ENCODE measurements at places on chromosomes 1 and 21.

GRCh38 chr1:45359882-45360513, 19.8 kb upstream of the MUTYH start:
- DNase-seq, result no peak

DNA sequence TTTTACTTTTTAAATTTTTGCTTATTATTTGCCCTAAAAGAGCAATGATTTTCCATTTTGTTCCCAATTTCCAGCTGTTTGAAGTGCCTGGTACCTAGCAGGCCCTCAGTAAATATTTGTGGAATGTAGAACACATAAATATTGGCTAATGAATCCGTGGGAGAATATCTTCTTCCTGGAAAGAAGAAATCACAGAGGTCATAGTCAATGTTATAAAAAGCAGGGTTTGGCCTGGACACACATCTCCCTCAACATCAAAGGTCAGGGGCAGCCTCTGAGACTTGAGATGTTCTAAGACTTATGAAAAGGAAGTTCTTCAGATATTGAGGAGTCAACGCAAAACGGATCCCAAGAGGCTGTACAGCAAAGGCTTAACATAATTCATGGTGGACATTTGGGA, 358.1 kb downstream of the HHAT start:
- no peak for DNase-seq

- DNase-seq, result no peak
These were observed 19.9 kb upstream of the LPAR3 start for GRCh38 chr1:84912726-84913554.

GRCh38 chr1:55640708-55641473, 425.7 kb upstream of the USP24 start:
- no peak for DNase-seq

- DNase-seq, result no peak
These were observed 6.9 kb upstream of the S100A2 start for GRCh38 chr1:153572569-153573015.

GRCh38 chr21:38439426-38439825, 58.9 kb downstream of the ERG start:
- no peak for DNase-seq

- DNase-seq, result no peak
These were observed 6.6 kb downstream of the SDC3 start for GRCh38 chr1:30901798-30902581.

GRCh38 chr1:196877964-196878363, 9.9 kb upstream of the CFHR4 start:
- no peak for DNase-seq

DNA sequence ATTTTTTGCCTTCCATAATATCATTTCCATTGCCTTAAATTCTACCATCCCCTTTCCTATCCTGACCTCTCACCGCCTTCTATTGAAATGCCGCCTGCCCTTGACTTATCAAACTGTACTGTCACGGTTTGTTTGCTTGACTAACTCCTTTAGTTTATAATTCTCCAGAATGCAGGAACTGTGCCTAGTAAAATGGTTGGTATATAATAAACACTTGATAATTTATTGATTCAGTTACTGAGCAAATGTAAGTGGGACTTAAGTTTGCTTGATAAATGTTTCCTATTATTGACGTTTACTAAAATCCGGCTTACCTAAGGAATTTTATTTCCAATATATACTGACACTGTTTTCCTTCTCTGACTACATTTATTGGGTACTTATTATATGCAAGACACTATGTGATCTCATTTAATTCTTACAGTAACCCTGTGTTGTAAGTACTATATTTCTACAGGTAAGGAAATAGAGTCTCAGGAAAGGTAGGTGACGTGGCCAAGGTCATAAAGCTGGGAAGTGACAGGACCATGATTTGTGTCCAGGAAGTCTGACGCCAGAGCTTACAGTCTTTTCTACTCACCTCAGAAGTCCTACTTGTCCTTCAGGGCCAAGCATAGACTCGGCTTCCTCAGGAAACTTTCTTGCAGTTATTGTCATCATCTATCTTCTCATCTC, 35.7 kb downstream of the DPT start:
- no peak for DNase-seq

DNA sequence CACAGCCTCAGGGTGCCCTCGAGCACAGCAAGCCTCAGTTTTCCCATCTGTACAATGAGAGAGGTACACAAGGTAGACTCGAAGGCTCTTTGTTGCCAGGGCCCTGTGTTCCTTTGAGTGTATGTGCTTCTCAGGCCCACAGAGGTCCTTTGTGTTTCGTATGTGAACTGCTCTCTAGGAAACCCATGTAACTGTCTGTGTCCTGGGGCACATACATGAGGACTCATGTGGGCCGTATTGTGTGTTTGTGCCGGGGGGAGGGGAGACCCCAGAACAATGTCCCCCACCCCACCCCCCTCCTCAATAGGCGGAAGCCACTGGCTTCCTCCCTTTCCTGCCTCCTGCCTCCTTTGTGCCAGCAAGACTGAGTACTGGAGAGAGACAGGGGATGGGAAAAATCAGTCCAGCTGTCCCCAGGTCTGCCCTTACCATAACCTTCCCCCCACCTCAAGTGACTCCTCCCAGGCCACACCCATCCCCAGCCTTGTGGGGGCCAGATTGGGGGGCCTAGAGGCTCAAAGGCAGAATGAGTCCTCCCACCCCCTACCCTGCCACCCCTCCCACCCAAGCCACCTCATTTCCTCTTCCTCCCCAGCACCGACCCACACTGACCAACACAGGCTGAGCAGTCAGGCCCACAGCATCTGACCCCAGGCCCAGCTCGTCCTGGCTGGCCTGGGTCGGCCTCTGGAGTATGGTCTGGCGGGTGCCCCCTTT, at the start of gene TIE1:
Gene TIE1 (plus strand): TSS at position 605 of the 717 bp plus-strand sequence. CDS start 90 bp downstream, at position 695.
- no peak for DNase-seq

GRCh38 chr1:25123551-25123950, 108.8 kb downstream of the SYF2 start:
- no peak for DNase-seq

DNA sequence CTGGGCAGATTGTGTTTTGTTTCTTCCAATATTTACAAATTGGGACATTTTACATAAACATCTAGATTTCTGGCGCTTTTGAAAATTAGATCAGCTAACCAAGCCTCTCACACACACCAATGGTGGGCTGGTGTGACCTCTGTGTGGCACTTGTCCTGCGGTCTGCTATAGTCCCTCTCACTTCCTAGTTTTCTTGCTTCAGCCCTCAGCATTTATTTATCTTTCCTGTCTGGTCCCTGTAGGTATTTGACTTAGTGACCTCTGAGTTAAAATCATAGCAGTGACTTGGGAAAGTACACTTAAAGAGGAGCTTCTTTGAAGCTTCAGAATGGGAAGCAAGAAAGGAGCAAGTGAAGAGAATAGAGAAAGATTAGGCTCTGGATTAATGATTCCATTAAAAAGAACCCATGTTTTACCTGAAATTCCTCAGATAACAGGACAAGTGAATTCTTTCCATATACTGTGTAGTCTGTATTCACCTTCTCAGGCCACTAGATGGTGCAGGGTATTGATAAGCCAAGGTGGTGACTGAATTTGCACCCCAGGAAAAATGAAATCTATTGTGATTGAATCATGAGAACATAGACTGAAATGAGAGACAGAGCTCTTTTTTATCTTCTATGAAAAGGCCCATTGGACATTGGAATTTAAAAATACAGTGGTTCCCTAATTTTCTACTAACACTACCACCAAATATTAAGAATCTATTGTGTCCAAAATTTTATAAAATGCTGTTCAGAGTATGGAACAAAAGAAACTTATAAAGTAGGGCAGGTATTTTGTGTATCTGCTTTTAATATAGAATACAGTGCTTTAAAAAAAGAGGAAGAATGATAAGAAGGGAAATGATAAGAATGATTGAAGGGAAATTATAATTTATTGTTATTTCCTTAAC, 7.1 kb upstream of the DIPK1A start:
- no peak for DNase-seq

DNA sequence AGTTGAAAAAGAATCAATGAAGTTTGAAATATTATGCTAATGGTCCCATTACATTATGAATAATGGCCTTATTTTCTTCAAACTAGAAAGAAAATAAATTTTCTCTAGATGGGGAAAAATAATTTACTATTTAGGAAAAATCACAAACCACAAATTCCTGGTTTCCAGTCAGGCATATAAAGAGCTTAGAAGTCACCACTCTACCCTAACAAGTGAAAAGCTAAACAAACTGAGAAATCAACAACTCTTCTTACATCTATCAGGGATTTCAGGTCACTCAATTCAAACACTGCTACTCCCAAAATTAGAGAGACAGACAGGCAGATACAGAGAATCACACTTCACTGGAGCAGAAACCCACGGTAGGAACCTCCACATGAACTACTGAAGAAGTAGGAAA, 82.1 kb upstream of the LRRC7 start:
- DNase-seq, result no peak

DNA sequence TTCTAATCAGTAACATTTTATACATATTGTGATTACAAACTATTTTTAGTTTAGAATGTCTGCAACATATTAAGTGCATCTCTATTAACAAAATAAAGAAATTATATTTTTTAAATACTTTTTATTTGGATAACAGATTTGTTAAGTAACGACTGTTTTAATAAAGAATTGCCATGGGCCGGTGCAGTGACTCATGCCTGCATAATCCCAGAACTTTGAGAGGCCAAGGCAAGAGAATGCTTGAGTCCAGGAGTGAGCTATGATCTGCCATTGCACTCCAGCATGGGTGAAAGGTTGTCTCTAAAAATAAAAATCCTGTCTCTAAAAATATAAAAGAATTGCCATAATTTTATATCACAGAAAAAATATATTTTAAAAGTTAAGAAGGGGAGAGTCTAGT, 4.1 kb downstream of the LRRIQ3 start:
- DNase-seq, result no peak

DNA sequence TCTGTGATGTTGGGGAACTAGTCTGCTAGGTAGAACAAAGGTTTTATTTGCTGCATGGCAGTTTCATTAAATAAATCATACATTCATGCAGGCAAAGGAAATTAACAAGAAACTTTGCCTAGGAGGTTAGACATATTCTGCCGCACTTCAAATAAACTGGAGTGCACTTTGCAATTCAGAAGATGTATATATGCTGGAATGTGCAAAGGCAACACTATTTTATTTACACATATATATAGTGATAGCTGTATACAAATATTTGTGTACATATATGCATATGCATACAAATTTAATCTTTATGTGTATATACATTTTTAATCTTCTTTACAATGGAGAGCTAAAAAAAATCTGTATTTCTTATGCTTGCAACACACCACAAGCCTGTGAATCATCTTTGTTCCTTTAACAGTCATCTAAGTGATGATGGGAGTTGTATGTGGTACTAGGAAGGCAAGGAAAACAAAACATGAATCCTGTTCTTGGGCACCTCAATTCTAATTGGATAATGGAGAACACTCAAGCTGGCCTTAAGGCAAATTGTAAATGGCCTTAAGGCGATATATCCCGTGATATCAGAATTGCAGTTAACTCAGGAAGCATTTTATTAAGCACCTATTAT, 605.8 kb upstream of the CAMK1G start:
- no peak for DNase-seq

- DNase-seq, result no peak
These were observed 145.4 kb upstream of the C1orf174 start for GRCh38 chr1:4045397-4046010.

DNA sequence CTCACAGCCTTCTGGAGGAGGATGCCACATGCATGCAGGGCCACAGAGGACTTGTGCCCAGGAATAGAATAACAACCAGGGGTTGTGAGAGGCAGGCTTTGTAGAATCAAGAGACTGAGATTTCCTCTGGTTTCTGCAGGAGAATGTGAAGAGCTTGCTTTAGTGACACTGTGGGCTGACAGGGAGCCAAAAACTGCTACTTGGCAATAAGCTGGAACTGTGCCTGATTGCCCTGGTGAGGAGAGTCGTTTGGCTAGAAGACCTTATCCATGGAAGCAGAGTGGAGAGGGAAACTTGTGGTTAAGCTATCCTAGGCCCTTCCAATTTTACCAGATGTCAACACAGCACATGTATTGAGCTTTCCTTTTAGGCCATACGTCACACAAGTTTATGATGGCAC, 902.1 kb downstream of the MRPL39 start:
- DNase-seq, result no peak

GRCh38 chr1:221720545-221720944, 21.3 kb downstream of the DUSP10 start:
- no peak for DNase-seq

DNA sequence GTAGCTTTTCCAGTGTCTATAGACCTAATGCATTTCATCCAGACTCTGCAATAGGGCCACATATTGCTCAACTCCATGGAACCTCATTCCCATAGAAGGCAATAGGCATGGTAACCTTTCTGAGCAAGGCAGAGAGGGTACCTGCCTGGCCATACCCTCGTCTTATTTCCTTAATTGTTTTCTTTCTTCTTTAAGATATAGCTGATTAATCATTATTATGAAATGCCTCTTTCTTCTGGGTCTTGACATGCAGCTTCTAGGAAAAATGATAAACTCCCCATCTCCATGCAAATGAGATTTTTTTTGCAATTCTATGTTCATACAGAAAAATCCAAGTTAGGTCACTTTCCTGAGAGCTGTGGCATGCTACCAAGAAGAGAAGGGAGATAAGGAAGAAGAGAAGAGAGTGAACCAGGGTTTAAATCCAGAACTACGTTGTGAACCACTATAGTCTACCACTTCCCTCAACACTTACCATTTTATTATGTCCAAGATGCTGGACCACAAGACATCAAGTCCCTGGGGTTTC, 33.0 kb upstream of the IL20 start:
- no peak for DNase-seq

DNA sequence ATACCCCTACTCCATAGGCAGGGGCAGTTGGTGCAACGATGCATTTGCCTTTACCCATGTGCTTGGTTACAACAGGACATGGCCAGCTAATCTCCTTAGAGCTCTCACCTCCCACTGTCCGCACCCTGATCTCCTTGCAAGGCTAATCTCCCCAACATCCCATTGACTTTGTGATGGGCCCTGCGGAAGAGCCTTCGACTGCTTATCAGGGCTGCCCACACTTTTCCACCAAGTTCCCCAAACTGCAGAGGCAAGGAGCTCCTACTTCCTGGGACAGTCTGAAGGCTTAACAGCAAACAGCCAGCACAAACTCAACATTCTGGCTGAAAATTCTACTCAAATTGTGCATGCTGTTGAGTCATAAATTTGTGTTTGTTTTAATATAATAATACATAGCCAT, 36.0 kb downstream of the C1orf94 start:
- no peak for DNase-seq

- peak; percentile 33 for DNase-seq
These were observed 553 bp downstream of the PTGER3 start for GRCh38 chr1:71046891-71047634.

- DNase-seq, result peak; percentile 40
These were observed 3.5 kb downstream of the PIK3CD start for GRCh38 chr1:9654834-9655723.
